ENCODE measurements at places on chromosomes 4 and X. TPM values are rescaled to one million over a fixed set of nuclear protein-coding genes. Genes with fewer than 3 reads are reported as not detected.

Gene PJA1
- 27.4 TPM for total RNA-seq

Gene SLC6A14
- not detected for total RNA-seq

Gene ZNF827
- total RNA-seq, result 26.0 TPM

Gene CNKSR2
- total RNA-seq, result 7.6 TPM

Gene SMIM31
- not detected for total RNA-seq

Gene OCIAD1
- 147 TPM for total RNA-seq

Gene CENPVL2
- not detected for total RNA-seq

Gene RNF113A
- total RNA-seq, result 47.3 TPM

GRCh38 chr4:60992037-60992436, 208.1 kb upstream of the ADGRL3 start:
- no peak overlapping the region for H3K4me3 ChIP-seq
- no peaks in the 10 kb centered on the region for H3K27me3 ChIP-seq
- no peaks in the 10 kb centered on the region for H3K4me1 ChIP-seq
- DNase-seq, result no peak
- H3K27ac ChIP-seq, result no peak overlapping the region
- no peaks in the 10 kb centered on the region for H3K36me3 ChIP-seq

GRCh38 chr4:53015681-53016080, 153.6 kb downstream of the RASL11B start:
- H3K27ac ChIP-seq, result no peak overlapping the region
- H3K4me3 ChIP-seq, result no peak overlapping the region
- H3K4me1 ChIP-seq, result peaks cover 23% of the 10 kb centered on the region
- H3K27me3 ChIP-seq, result no peaks in the 10 kb centered on the region

DNA sequence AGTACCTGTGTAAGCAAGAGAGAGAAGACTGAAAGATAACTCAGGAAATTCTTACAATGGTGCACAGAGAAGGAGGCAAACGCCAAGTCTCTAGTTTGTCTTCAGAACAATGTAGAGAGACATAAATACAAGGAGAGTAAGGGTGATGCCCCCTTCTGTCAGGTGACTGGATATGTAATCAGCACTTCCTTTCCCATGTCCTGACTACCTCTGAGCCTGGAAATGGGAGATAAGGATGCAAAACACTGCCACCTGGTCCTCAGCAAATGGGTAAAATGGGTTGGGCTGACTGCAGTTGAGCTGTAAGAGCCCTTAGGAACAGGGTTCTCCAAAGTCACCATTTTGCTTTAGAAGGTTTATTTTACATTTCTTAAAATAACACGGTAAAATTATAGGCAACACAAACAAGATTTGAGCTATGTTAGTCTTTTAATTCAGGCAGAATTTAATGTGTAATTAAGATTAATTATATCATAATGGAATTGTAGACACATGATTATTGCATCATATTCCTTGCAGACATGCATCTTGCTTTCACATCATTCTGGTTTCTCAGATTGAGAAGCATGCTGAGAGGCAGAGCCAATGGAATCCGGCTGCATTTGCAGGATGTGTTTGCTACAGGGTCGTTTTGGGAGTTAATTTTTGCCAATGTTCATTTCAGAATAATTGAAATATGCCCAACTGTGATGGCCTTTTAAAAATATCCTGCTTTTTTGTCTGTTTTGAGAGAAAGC, 37.2 kb upstream of the ARX start:
- no peaks in the 10 kb centered on the region for H3K4me1 ChIP-seq
- no peak for DNase-seq
- no peaks in the 10 kb centered on the region for H3K36me3 ChIP-seq
- no peaks in the 10 kb centered on the region for H3K27me3 ChIP-seq
- H3K4me3 ChIP-seq, result no peak overlapping the region
- no peak overlapping the region for H3K27ac ChIP-seq

GRCh38 chr4:21749924-21750323, 198.6 kb downstream of the KCNIP4 start:
- H3K4me3 ChIP-seq, result no peak overlapping the region
- H3K36me3 ChIP-seq, result no peaks in the 10 kb centered on the region
- H3K27me3 ChIP-seq, result no peaks in the 10 kb centered on the region

GRCh38 chrX:23854945-23855344, 52.8 kb downstream of the APOO start:
- no peak overlapping the region for H3K4me3 ChIP-seq
- no peak for DNase-seq
- H3K4me1 ChIP-seq, result no peaks in the 10 kb centered on the region
- no peaks in the 10 kb centered on the region for H3K36me3 ChIP-seq

DNA sequence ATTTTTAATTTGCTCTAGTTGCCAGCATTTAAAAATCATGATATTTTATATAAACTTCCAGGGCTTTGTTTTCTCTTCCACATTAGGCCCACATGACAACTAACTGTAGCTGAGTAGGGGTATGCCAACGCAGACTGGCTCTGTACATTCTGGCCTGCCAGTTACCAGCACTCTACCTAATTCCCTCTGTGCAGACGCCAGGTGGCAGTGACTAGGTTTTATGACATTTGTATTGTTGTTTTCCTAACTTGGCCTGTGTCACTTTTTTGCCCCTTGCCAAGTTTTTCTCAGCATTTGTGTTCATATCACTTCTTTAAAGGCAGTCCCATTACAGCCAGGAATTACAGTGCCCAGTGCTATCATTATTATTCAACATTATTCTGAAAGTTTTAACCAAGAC, 347.5 kb downstream of the NKX6-1 start:
- no peaks in the 10 kb centered on the region for H3K27me3 ChIP-seq
- no peak overlapping the region for H3K4me3 ChIP-seq

DNA sequence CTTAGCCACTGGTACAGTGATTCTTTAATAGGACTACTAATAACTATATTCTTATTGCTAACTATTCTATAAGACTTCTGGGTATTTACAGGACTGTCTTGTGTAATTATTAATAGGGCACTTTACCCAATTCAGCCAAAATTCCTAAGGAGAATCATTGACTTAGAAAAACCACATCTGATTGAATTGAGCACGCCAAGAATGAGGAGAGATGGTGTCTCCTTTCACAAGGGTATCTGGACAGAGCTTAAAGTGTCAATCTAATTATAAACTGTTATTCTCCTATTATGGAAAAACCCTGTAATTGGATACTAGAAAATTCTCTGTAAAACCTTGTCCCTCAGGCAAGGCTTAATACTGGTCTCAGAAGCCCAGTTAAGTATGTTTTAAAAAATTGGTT, 111.1 kb upstream of the TLL1 start:
- DNase-seq, result no peak
- H3K4me1 ChIP-seq, result no peaks in the 10 kb centered on the region
- no peaks in the 10 kb centered on the region for H3K36me3 ChIP-seq
- H3K27ac ChIP-seq, result no peak overlapping the region
- H3K27me3 ChIP-seq, result no peaks in the 10 kb centered on the region

DNA sequence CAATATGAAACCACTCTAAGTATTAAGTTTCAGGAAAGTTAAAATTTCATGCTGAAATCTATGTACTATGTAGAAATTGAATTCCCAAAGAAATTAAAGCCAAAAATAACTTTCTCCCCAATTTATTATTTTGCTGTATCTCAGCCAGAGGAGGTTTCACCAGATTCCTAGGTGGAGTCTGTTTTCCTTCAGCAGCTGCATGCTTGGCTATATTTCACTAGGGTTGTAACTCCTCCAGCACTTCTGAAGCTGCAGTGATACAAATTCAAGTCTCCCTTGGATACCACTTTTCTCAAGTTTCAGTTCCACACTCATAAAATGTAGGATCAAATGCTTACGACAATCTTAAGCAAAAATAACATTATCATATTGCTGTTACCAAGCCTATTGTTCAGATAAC, 41.2 kb upstream of the ZC4H2 start:
- H3K36me3 ChIP-seq, result no peaks in the 10 kb centered on the region
- peaks cover 6% of the 10 kb centered on the region for H3K27me3 ChIP-seq
- DNase-seq, result no peak
- no peak overlapping the region for H3K27ac ChIP-seq
- no peak overlapping the region for H3K4me3 ChIP-seq

DNA sequence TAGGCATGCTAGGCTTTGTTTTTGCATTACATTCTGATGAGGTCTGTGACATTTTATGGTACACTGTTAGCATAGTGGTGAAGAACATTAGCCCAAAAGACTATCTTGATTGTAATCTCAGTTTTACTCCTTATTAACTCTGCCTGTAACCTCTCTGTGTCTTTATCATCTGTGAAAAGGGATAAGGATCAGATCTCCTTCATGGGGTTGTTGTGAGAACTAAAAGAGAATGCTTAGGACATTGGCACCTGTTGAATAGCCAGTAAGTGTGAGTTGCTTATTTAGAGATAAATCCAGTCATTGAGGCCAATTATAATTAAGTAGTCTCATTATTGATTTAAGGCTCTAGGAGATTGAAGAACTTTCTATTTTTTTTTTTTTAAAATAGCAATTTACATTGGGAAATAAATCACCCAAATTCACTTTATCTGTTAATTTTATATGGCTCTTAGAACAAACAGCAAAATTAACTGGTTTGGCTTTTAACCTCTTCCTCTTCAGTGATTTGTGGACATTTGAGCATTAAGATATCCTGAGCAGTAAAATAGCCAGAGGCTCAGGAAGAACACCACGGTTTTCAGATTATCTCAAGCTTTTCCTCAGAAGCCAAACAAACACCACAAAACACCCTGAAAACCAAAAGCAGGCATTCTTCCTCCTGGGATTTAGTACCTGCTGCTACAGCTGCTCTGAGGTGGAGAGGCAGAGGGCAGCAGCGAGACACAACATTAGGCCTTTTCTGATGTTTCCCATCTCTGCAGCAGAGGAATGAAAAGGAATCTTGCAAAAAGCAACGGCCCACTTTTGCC, 192.9 kb downstream of the ARHGAP10 start:
- no peaks in the 10 kb centered on the region for H3K4me1 ChIP-seq
- H3K27me3 ChIP-seq, result no peaks in the 10 kb centered on the region
- H3K36me3 ChIP-seq, result no peaks in the 10 kb centered on the region
- DNase-seq, result no peak

GRCh38 chrX:119870626-119871131, 854 bp downstream of the RNF113A start:
- H3K36me3 ChIP-seq, result peaks cover 11% of the 10 kb centered on the region
- peaks cover 24% of the 10 kb centered on the region for H3K4me1 ChIP-seq
- H3K27ac ChIP-seq, result peak overlapping the region; percentile 99
- H3K4me3 ChIP-seq, result peak overlapping the region; percentile 100

GRCh38 chr4:51851090-51851936, 8.4 kb downstream of the DCUN1D4 start:
- no peak overlapping the region for H3K27ac ChIP-seq
- H3K4me1 ChIP-seq, result peaks cover 47% of the 10 kb centered on the region
- no peak overlapping the region for H3K4me3 ChIP-seq

- H3K4me3 ChIP-seq, result no peak overlapping the region
- H3K4me1 ChIP-seq, result no peaks in the 10 kb centered on the region
- H3K27me3 ChIP-seq, result peaks cover 10% of the 10 kb centered on the region
- H3K27ac ChIP-seq, result no peak overlapping the region
These were observed 79.8 kb downstream of the APBB2 start for GRCh38 chr4:41134581-41134980.

Data from activated T-cell treated with anti-CD3 and anti-CD28 coated beads, Interleukin-2, amount 50 U/mL, for 72 hours (primary cell).